ENCODE measurements at places on chromosomes 1 and 21. TPM values are rescaled to one million over a fixed set of nuclear protein-coding genes. Genes with fewer than 3 reads are reported as not detected.

RAP1GAP gene
- not detected for polyA plus RNA-seq

SHISAL2A gene
- polyA plus RNA-seq: 0.28 TPM

CYP4A11 gene
- not detected for polyA plus RNA-seq

LCE1F gene
- not detected for polyA plus RNA-seq

FAM78B gene
- not detected for polyA plus RNA-seq

OR2W3 gene
- not detected for polyA plus RNA-seq

NLRP3 gene
- 56.2 TPM for polyA plus RNA-seq

LCA5L gene
- not detected for polyA plus RNA-seq

MMP23B gene
- 0.21 TPM for polyA plus RNA-seq

KRTAP12-3 gene
- not detected for polyA plus RNA-seq

LEMD1 gene
- polyA plus RNA-seq: not detected

AQP10 gene
- not detected for polyA plus RNA-seq

STXBP3 gene
- polyA plus RNA-seq: 48.3 TPM

KIF17 gene
- 0.09 TPM for polyA plus RNA-seq

DNAH14 gene
- not detected for polyA plus RNA-seq

FAM177B gene
- not detected for polyA plus RNA-seq

OR10Z1 gene
- polyA plus RNA-seq: not detected

PTPN14 gene
- 0.01 TPM for polyA plus RNA-seq

SAMD13 gene
- polyA plus RNA-seq: 0.39 TPM

STPG1 gene
- 0.79 TPM for polyA plus RNA-seq

FCRL5 gene
- 0.25 TPM for polyA plus RNA-seq

MINDY1 gene
- 18.9 TPM for polyA plus RNA-seq

AMY1B gene
- polyA plus RNA-seq: not detected

HJV gene
- not detected for polyA plus RNA-seq

GPATCH2 gene
- polyA plus RNA-seq: 1.9 TPM

STUM gene
- polyA plus RNA-seq: not detected

UBL4B gene
- polyA plus RNA-seq: not detected

MRPL55 gene
- 99.8 TPM for polyA plus RNA-seq

STIL gene
- polyA plus RNA-seq: 0.16 TPM

SERPINC1 gene
- not detected for polyA plus RNA-seq

LIPI gene
- polyA plus RNA-seq: not detected

WNT3A gene
- not detected for polyA plus RNA-seq

CLCNKA gene
- polyA plus RNA-seq: not detected

CENPL gene
- 0.24 TPM for polyA plus RNA-seq

NUP210L gene
- not detected for polyA plus RNA-seq

BSND gene
- polyA plus RNA-seq: not detected
